ENCODE measurements at places on chromosomes 7 and 10. TPM values are rescaled to one million over a fixed set of nuclear protein-coding genes. Genes with fewer than 3 reads are reported as not detected.

NEBL gene
- 92.3 TPM for polyA plus RNA-seq

DNA sequence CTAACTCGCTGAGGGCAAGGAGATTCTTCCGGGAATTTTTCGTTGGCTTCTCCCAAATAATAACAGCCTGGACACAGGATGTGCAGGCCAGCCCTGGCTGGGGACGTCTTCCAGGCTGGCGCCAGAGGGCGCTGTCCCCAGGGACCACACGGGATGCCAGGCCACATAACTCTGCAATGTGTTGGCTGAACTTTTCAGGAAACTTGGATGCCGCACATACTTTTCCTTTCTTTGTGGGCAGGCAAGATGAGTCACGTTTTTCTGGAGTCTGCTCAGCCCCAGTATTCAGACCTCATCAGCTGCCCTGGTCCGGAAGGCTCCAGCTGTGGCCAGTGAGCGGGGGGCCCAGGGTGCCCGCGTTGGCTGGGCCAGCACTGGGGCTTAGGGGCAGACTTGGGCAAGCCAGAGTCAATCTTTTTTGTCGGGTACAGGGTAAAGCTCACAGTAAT, 122.7 kb downstream of the PRKAG2 start:
- no peak for DNase-seq

DNA sequence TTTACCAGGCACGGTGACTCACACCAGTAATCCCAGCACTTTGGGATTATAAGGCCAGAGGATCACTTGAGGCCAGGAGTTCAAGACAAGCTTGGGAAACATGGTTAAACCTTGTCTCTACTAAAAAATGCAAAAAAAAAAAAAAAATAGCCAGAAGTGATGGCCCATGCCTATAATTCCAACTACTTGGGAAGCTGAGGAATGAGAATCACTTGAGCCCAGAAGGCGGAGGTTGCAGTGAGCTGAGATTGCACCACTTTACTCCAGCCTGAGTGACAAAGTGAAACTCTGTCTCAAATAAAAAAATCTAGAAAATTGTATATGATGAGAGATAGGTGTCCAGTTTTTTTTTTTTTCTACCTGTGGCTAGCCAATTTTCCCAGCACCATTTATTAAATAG, 578.2 kb downstream of the ANKRD7 start:
- DNase-seq, result no peak

- no peak for DNase-seq
Measured at GRCh38 chr7:29592866-29593265, 29.2 kb downstream of the PRR15 start.

All from left renal pelvis (tissue), 4 donors.